ENCODE measurements at places on chromosomes 11 and 22. TPM values are rescaled to one million over a fixed set of nuclear protein-coding genes. Genes with fewer than 3 reads are reported as not detected.
A peak's percentile ranks its signal among the peaks of the same experiment; 100 is the strongest.

Gene PRAME
- 0.14 TPM for total RNA-seq

Gene KDM4D
- 1.8 TPM for total RNA-seq

Gene ATP6V1E1
- total RNA-seq = 83.4 TPM

DNA sequence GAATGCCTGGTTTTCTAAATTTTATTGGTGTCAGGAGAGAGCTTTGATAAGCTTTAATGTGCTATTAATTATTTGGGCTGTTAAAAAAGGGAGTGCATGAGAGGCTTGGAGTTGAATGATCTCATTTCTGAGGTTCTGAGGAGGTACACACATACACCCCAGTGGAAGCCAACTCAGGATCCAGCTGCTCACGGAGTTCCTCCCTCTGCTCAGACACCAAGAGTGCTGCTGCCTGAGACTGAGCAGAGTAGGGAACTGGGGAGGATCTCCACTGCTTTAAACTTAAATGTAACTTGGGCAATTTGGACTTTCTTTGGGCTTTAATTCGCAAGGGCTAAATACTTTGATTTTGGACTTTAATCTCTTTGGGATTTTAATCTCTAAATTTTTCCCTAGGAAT, 414.4 kb upstream of the CADM1 start:
- H3K27me3 ChIP-seq = peaks cover 26% of the 10 kb centered on the region
- H3K36me3 ChIP-seq = no peaks in the 10 kb centered on the region
- peaks cover 34% of the 10 kb centered on the region for H3K4me1 ChIP-seq
- no peak for DNase-seq
- H3K4me3 ChIP-seq = no peak overlapping the region
- no peak overlapping the region for H3K27ac ChIP-seq

DNA sequence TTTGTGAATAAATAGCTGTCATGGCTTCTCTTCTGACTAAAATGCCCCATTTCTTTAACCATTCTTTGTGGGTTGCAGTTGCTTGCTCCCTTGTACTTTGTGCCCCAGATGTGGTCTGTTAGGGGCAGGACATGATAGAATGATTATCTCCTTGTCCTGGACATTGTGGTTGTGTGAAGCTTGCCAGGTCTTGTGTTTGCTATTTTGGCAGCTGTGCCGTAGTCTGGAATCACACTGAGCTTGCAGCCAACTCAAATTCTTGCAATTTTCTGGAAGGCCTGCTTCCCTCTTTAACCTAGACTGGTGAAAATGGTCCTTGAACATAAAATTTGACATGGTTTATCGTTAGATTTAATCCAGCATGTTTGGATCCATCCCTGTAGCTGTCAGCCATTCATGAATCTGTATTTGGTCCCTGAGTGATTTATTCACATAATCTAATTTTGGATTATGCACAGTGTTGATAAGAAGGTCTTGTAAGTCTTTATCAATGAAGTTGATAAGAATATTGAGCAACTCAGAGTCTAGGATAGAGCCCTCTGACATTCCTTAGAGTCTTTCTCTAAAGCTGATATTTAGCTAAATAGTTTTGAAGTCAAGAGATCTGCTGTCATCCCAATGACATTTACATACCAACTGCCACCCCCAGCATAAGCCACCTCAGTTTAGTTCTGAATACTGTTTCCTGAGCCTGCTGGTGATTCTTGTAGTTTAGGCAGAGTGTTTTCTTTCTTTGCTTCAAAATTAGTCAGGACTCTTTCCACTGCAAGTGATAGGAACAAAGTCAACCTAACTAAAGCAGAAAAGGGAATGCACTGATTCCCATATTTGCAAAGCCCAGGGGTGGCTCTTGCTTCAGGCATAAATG, 9.8 kb downstream of the SPON1 start:
- H3K27me3 ChIP-seq = peaks cover 4% of the 10 kb centered on the region
- no peaks in the 10 kb centered on the region for H3K36me3 ChIP-seq
- H3K4me1 ChIP-seq = peaks cover 24% of the 10 kb centered on the region
- H3K4me3 ChIP-seq = peak overlapping the region; percentile 18
- peak; percentile 10 for DNase-seq
- H3K27ac ChIP-seq = no peak overlapping the region

DNA sequence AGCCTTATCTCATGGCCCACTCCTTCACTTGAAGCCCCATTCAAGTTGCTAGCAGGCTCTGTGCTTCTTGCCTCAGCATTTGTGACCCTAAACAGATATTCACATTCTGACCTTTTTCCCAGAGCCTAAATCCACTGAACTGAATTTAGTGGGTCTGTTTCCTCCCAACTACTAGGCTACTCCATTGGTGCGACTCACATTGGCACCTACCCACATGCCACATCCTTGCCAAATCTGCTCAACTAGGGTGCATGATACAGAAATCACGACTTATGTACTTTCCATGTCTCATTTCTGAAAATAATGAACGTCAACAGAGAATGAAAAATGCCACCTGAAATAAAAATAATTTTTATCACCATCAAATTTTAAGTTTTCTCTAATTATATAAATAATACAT, 8.4 kb upstream of the MMP12 start:
- H3K4me3 ChIP-seq = no peak overlapping the region
- no peaks in the 10 kb centered on the region for H3K4me1 ChIP-seq
- no peaks in the 10 kb centered on the region for H3K27me3 ChIP-seq
- H3K36me3 ChIP-seq = no peaks in the 10 kb centered on the region
- peak overlapping the region; percentile 0 for H3K27ac ChIP-seq
- DNase-seq = peak; percentile 8

DNA sequence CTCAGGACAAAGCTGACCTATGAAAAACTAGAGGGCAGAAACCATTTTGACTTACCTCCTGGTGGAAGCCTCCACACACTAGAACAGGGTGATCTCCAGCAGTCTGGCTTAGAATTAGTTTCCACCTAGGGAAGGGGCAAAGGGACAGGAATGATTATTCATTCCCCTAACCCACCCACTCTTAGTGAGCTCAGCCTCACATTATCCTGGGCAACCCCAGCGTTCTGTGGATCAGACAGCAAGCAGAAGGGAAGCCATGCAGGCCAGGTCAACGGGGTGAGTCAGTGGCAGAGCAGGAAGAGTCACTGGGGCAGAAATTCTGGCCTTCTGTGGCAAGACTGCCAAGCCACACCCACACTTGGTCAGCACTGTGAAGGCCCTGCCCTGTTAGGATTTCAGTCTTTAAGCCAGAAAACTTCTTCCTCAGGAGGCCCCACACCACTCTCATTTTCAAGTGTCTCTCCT, 10.5 kb downstream of the NUMA1 start:
- H3K27me3 ChIP-seq = no peaks in the 10 kb centered on the region
- peak; percentile 12 for DNase-seq
- H3K36me3 ChIP-seq = peaks cover 19% of the 10 kb centered on the region

DNA sequence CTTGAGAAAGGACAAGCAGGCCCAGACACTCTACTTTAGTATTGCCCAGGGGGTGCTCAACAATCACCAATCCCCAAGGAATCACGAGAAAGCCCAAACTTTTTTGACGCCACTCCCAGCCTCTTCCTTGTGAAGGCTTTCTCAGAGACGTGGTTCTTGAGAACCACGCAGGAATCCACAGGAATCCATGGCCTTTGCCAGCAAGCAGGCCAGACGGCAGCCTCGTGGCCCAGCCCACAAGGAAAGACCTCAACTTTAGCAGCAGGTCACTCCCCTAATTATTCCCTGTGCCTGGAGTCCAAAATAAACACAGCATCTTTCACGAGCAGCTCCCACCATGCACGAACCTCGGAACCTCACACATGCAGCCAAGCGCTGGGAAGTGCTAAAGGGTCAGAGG, 104.2 kb downstream of the WT1 start:
- H3K4me3 ChIP-seq = no peak overlapping the region
- H3K27ac ChIP-seq = no peak overlapping the region
- H3K4me1 ChIP-seq = peaks cover 12% of the 10 kb centered on the region
- peaks cover 49% of the 10 kb centered on the region for H3K27me3 ChIP-seq

- H3K27ac ChIP-seq = no peak overlapping the region
- H3K36me3 ChIP-seq = no peaks in the 10 kb centered on the region
- peaks cover 12% of the 10 kb centered on the region for H3K27me3 ChIP-seq
- peaks cover 39% of the 10 kb centered on the region for H3K4me1 ChIP-seq
- H3K4me3 ChIP-seq = no peak overlapping the region
Measured at GRCh38 chr11:95341221-95341620, 110.2 kb upstream of the SESN3 start.

DNA sequence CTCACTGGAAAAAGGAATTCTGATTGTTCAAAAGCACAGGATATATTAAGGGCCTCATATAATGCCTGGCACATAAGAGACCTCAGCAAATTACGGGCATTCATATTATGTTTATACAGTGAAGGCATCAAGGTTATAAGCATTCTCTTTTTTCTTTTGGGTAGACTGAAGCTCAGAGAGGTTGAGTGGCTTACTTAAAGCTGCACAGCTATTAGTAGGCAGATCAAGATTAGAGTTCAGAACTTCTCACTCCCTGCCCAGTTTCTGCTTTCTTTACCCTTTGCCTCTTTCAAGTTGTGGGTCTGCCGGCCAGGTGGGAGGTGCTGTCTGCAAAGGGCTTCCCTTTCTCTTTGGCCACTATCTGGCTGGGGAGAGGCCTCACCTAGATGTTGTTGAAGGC, 18.0 kb downstream of the CSF2RB start:
- no peaks in the 10 kb centered on the region for H3K4me1 ChIP-seq
- DNase-seq = no peak
- H3K27me3 ChIP-seq = peaks cover 9% of the 10 kb centered on the region

- peaks cover 26% of the 10 kb centered on the region for H3K4me1 ChIP-seq
- DNase-seq = no peak
- H3K4me3 ChIP-seq = no peak overlapping the region
- no peak overlapping the region for H3K27ac ChIP-seq
- H3K27me3 ChIP-seq = no peaks in the 10 kb centered on the region
Measured at GRCh38 chr11:5631969-5632635, 7.3 kb downstream of the TRIM34 start.

DNA sequence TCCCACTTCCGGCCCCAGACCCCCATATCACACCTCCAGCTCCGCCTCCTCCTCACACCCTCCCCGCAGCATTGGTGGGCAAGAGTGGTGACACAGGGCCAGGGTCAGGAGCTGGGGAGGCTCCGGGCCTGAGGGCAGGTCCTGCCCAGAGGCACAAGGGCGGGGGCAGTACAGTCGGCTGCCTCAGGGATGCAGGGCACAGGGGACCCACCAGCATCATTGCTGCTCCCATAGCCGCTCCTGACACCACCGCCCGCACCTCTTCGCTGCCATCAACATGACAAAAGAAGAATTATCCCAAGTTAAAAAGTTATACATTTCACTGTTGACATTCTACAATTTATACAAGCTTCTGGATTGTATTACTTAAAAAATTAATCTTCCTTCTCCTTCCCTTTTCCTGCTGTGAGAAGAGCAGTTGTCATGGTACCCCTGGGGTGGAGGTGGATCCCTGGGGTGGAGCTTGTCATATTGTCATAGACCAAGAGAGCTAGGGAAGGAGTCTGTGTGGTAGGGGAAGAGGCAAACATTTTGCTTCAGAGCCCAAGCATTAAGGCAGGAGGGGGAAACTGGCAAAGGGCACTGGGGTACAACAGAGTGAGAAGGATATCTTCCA, 4.1 kb downstream of the SBF2 start:
- H3K36me3 ChIP-seq = no peaks in the 10 kb centered on the region
- H3K27me3 ChIP-seq = peaks cover 14% of the 10 kb centered on the region
- peaks cover 20% of the 10 kb centered on the region for H3K4me1 ChIP-seq
- DNase-seq = no peak
- H3K27ac ChIP-seq = no peak overlapping the region

- peaks cover 7% of the 10 kb centered on the region for H3K27me3 ChIP-seq
- H3K36me3 ChIP-seq = no peaks in the 10 kb centered on the region
- DNase-seq = no peak
- H3K4me1 ChIP-seq = peaks cover 37% of the 10 kb centered on the region
- H3K27ac ChIP-seq = no peak overlapping the region
Measured at GRCh38 chr11:7540830-7541555, 27.2 kb downstream of the PPFIBP2 start.

Measured in activated T-cell treated with anti-CD3 and anti-CD28 coated beads, Interleukin-2, amount 50 U/mL, for 72 hours (primary cell).